ENCODE measurements at places on chromosomes 11 and 22.

DNA sequence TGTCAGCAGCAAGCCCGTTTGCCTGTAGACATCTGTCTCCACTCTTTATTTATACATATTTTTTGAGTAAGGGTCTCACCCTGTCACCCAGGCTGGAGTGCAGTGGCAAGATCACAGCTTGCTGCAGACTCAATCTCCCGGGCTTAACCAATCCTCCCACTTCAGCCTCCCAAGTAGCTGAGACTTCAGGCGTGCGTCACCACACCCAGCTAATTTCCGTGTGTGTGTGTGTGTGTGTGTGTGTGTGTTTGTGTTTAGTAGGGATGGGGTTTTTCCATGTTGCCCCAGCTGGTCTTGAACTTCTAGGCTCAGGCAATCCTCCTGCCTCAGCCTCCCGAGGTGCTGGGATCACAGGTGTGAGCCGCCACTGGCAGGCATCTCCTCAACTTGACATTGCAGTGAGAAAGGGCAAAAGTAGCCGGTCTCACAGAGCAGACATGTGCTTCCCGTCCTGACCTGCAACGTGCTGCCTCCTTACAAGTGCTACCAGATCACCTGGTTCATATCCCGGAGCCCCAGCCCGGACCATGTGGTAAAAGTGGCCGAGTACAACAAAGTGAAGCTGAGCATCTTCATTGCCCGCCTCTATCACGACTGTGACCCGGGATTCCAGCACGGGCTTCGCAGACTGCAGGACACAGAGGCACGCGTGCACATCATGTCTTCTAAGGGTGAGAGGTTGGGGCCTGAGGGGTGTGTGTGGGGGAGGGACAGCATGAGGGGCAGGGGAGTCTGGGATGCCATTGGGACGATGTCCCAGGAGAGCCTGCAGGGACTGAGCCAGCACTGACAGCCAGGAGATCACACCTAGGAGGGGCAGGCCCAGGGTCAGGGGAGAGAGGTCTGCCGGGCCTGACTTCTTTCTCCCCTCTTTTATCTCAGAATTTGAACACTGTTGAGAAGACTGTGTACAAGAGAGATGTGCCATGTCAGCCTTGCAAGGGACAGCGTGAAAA lies 5.6 kb upstream of the APOBEC3H start:
- DNase-seq, result no peak

GRCh38 chr11:118689852-118690552 lies 10.6 kb upstream of the TREH start:
- DNase-seq, result peak; percentile 77

DNA sequence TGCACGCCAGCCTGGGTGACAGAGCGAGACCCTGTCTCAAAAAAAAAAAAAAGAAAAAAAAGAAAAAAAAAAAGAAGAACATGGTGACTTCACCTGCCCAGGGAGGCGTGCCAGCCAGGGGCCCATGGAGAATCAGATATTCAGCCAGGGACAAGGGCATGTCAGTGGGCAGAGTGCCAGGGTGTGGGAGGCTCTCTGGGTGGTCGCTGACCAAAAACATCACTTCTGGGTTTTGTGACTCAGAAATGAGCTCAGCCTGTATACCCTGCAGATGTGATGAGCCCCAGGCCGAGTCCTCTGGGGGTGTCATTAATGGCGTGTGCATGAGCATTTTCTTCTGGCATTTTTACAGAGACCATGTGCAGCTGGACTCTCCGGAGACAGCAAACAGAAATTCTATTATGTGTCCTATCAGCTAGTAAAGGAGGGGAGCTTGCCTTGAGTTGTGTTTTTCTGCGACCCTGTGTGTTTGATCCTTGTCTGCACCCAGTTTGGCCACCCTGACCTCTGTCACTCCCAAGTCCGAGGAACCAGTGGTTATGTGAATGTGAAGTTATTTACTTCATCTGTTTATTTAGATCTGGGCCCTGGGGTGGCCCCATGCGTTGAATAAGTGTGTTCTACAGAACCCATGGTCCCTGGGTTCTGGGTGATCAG lies 53.6 kb downstream of the BCR start:
- no peak for DNase-seq

DNA sequence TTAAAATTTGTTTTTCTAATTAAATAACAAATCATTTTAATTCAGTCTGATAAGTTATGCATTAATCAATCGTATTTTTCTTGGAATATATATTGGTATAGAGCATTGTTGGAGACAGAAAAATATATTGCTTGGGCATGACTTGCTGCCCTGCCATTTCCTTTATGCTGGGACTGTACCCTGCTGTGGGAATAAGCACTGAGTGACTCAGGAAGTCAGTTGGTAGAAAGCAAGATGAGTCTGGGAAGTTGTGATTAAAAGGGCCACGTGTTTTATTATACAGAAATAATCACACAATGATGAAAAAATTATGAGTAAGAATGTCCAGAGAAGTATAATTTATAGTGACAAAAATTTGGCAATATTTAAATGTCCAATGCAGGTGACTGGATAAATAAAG lies 139.5 kb downstream of the KIF18A start:
- no peak for DNase-seq
